Hematopoietic multipotent progenitor cell treated with erythropoietin and hydrocortisone succinate and interleukin-3 and kit ligand, for 4 days (in vitro differentiated cells): ENCODE measurements at places on chromosomes 1 and 21.

DNA sequence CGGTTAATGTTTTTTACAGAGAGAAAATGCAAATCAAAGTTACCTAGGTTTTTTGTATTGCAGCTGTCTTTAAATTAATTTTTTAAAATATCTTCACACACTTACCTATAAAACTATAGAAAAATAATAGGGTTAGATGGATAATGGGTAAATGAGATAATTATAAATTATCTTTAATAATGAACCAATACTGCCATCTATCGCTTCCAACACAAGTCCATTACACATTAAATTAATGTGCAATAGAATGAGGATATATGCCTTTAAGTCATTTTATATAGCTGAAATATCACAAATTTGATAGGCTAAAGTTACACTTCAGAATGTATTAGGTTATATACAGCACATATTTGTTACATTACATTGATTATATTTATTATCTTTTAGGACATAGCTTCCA, 2212.8 kb downstream of the MRPL39 start:
- DNase-seq = no peak

DNA sequence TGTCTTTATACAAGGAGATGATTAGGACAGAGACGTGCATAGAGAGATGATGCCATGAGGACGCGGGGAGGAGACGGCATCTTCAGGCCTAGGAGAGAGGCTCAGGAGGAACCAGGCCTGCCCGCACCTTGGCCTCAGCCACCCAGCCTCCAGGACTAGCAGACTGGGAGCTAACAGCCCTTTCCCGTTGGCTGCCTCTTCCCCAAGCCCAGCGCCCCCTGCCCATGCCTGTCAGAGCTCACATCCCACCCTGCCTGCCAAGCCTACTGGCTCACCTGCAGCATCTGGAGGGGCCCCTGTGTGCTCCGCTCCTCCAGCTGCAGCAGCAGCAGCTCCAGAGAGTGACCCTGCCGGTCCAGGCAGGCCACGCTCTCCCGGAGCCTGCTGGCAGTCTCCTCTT, 4.0 kb upstream of the TRIM11 start:
- no peak for DNase-seq

GRCh38 chr1:109819906-109820305, 56.2 kb upstream of the EPS8L3 start:
- no peak for DNase-seq

DNA sequence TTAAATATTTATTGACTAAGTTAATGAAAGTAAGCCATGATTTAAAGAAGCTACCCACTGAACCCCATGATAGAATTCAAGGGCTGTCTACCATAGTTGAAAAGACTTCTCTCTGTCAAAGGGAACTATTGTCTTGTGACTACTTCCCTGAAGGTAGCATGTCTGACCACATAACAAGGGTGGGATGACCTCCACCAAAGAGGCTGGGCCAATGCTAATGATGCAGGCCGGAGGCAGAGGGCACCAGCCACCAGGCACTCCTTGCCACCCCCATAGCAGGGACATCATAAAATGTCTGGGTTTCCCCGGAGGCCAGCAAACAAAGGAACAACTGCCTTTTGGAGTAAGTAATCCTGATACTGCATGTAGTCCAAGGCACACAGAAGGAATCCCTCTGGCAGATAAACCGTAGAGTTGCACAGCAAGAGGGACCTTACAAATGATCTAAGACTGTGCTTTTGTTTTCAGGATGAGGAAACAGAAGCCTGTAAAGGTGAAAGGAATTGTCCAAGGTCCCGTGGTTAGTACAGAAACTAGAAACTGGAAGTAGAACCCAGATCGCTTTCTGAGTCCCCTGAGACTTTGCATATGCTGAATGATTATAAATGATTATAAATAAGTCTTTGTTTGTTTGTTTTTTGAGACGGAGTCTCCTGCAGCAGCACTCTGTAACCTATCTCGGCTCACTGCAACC, 33.5 kb upstream of the ITPKB start:
- no peak for DNase-seq

DNA sequence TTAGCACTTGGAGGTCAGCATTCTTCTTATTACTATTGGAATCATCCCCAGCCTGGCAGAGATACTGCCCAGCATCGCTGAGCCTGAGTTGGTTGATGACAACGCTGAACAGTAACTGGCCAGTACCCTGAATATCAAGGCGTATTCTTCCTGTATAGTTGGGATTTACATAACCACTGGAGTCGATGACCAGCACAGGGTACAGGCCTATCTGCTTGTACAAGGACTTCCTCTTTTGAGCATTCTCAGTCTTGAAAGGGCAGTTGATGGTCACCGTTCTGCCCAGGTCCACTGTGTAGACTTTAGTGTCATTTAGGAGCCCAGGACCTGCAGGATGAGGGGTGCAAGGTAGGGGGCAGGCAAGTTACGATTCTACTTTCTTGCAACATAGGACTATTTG, 8.8 kb downstream of the PIGR start:
- peak; percentile 42 for DNase-seq

- DNase-seq = no peak
Observed at GRCh38 chr21:32364387-32364786, 28.4 kb downstream of the URB1 start.

- DNase-seq = peak; percentile 55
Observed at GRCh38 chr1:194289569-194290266, 1103.3 kb upstream of the B3GALT2 start.

DNA sequence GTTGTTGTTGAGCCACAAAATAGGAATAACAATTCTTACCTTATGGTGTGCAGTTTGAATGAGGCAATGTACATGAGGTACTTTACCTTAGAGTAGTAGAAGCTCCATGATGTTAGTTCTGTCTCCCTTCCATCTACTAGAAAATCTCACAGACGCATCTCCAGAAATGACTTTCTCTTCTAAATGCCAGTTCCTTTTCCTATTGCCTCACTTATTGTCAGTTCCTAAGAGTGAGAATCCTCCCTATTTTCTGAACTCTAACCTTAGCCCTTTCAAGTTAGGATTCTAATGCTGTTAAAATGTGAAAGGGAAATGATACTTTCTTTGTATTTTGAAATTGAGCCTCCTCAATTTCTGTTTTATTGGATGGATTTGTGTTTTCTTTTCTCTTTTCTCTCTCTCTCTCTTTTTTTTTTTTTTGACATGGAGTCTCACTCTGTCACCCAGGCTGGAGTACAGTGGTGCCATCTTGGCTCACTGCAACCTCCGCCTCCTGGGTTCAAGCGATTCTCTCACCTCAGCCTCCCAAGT, 18.6 kb upstream of the MAPKAPK2 start:
- no peak for DNase-seq

GRCh38 chr1:156123356-156124196, 9.1 kb downstream of the LMNA start:
- peak; percentile 94 for DNase-seq

GRCh38 chr1:234214911-234215892, 158.1 kb upstream of the COA6 start:
- no peak for DNase-seq

- DNase-seq = no peak
Observed at GRCh38 chr1:103002005-103002404, 106.3 kb downstream of the COL11A1 start.

DNA sequence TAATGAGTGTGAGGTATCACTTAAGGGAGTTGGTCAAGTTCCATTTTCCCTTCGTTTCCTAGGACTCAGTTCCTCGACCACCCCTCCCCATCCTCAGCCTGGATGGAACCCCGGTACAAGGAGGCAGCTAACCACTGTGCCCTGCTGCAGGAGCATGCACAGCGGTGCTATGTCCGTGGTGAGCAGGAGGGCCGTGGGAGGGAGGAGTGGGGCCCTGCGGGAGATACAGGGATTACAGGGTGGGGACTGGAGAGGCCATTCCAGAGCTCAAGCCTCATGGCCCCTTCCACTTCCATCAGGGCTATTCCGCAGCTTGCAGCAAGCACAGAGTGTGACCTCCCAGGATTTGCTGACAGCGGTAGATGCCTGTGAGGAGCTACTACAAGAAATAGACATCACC, 25.8 kb downstream of the HYI start:
- no peak for DNase-seq

DNA sequence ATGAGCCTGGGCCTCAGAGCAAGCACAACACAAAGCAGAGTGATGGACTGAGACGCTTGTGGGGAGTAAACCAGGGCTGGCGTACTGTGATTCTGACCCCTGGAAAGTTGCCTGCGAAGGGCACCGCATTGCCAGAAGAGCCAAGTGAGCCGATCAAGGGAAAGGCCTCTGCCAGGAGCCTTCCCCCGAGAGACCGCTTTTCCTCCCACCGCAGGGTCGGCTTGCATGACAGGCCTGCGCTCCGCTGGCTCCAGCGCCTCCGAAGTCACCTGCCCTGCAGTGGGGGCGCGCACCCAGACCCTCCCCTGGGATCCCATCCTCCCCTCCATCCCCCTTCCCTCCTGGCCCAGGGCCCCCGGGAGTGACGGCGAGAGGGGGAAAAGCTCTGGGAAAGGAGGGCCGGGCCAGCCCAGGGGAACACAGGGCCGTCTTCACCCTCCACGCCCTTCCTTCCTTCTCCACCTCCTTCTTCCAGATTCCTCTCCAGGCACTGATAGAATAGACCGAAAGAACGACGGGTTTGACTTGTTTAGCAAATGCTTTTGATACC, 165.0 kb downstream of the TRIM33 start:
- no peak for DNase-seq

DNA sequence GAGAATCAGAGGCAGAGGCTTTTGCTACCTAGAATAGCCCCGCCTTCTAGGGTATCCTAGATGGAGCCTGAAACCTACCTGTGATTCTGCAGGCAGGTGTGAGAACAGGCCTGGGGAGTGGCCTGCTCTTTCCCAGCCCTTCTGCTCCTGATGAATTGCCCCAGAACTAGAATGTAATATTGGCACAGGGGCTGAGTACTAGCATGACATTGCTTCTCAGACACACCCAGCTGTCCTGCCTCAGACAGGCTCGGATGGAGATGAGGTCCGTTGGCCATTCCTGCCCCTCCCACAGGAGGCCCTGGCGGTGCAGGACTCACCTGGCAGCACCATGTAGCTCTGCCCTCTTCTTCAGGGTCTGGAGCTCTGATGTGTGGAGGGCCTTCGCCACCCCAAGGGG, 237.6 kb downstream of the GRIK3 start:
- DNase-seq = no peak

DNA sequence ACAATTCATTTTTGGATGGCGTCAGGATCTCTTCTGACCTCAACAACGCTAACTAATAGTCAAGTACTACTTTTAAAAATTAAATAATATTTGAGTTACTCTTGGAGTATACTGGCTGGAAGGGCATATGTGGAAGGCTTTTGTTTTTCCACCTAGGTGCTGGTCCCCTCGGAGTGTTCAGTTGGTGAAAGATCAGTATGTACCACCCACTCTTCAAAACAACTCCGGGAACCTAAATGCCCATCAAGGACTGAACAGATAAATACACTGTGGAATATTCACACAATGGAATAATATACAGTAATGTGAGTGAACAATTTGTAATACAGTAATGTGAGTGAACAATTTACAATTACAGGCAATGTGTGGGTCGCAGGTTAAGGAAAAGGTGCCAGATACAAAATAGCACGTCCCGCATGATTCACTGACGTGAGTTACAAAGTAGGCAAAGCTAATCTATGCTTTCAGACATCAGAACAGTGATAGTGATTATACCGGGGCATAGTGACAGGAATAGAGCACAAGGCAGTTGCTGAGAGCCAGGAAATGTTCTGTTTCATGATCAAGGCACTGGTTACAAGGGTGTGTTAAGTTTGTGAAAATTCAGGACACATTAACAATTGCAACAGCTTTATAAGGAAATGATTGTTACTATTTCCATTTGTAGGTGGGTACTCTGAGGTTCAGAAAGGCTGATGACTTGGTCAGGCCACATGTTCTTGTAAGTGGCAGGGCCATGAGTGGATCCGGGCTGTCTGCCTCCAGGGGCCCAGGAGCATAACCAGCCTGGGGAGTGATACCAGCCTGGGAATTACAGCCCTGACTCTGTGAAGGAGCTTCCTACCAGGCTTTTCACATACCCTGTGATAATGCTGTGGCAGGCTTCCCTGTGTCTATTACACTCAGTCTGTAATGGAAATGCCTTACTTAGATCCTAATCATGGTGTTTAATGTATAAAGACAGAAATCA, 59.3 kb upstream of the ABCD3 start:
- DNase-seq = no peak

DNA sequence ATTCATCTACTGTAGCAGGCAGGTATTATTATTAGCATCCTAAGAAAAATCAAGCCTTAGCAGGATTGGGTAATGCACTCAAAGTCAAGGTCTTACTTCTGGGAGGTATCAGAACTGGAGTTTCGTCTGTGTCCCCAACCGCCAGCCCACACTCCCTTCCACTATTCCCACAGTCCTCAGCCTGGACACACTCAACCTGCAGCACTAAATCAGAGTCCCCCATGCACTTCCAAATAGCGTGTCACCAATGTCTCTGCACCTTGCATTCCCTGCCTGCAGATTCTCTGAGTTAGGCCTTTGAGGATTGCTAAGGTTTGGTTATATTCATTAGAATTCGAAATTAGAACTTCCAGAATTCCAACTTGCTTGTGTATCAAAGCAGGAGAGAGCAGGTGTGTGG, 3.9 kb downstream of the LYPD8 start:
- DNase-seq = no peak

DNA sequence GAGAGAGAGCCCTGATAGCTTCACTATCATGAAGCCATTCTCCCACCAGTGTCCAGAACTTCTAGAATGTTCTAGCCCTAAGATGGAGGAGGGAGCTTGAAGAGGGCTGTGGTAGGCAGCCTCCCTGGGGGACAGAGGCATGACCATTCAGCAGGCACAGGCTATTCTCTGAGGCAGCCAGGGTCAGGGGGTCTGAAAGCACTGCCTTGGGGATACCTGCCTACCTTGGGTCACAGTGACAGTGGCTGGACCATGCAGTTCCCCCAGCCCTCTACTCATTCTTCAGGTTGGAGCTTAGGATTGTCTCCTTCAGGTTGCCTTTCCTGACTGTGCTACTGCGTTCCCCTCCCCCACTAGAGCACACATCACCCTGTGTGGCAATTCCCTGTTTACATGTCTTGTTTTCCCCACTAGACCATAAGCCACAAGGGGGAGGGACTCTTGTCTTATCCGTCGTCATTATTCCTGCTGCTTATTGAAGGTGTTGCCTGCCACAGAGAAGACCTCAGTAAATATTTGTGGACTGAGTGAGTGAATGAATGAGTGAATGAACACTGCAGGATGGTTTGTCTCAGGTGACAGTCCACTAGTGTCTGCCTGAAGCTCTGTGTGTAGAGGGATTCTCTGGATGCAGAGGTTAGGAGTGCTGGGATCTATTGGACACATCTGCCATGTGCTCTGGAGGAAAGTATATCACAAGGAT, 5.2 kb downstream of the ZDHHC18 start:
- DNase-seq = no peak

- no peak for DNase-seq
Observed at GRCh38 chr1:175443332-175443731, 250.8 kb upstream of the KIAA0040 start.

DNA sequence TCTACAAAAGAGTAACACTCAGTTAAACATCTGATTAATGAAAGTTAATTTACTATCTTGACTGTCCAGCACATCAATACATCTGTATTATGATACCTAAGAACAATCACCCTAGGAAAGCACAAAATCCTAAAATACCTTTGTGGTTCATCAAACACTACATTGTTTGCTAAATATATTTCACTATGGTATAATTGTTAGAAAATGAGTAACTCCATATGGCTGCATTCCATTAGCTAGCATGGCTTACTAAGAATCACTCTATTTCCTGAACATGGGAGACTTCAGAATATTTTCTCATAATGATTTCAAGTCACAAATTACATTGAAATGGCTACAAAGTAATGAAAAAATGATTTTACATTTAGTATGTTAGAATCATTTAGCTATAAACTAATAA, 12.5 kb downstream of the TRMT1L start:
- DNase-seq = no peak
